ENCODE measurements at places on chromosomes 11 and 22. TPM values are rescaled to one million over a fixed set of nuclear protein-coding genes. Genes with fewer than 3 reads are reported as not detected.

The SCUBE2 gene
- total RNA-seq = 2.7 TPM

GRCh38 chr22:48651981-48652538 is 1175.6 kb downstream of the BRD1 start:
- no peak overlapping the region for H3K4me3 ChIP-seq
- H3K36me3 ChIP-seq = no peaks in the 10 kb centered on the region
- no peak for DNase-seq
- H3K27me3 ChIP-seq = no peaks in the 10 kb centered on the region

- DNase-seq = peak; percentile 100
- no peaks in the 10 kb centered on the region for H3K36me3 ChIP-seq
- H3K27ac ChIP-seq = no peak overlapping the region
- peak overlapping the region; percentile 21 for H3K4me3 ChIP-seq
- H3K4me1 ChIP-seq = peaks cover 13% of the 10 kb centered on the region
- H3K27me3 ChIP-seq = peaks cover 7% of the 10 kb centered on the region
Observed at GRCh38 chr11:2533587-2534133, 88.9 kb downstream of the KCNQ1 start.

DNA sequence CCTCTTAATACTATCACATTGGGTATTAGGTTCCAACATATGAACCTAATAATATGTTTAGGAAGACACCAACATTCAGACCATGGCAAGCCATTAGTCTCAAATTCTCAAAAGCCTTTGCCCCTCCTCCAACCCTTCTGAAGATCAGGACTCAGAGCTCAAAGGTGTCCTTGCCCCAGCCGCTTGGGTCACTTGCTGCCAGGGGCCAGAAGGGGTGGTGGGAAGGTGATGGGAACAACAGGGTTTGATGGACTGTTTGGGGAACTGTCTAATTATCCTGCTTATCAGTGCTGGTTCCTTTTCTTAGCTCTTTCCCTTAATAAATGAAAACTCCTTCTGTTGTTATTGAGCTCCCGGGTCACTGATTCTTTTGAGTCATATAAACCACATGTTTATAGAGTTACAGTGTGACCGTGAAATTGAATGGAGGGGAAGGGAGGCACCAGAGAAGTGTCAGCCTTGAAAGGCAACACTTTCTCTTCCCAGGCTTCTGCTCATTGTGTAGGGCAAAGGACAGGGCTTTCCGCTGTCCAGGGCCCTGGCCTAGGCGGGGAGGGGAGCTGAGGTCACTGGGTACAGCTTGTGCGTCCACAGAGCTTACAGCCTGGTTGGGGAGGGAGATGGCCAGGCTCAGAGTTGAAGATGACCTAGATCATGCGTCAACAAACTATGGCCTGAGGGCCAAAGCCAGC is 105.1 kb downstream of the FBXO7 start:
- H3K4me3 ChIP-seq = no peak overlapping the region
- DNase-seq = no peak
- H3K27ac ChIP-seq = no peak overlapping the region
- H3K4me1 ChIP-seq = peaks cover 22% of the 10 kb centered on the region

The SMIM35 gene
- total RNA-seq = not detected

GRCh38 chr11:86372586-86372985 is 2.1 kb upstream of the CCDC81 start:
- DNase-seq = no peak
- no peak overlapping the region for H3K4me3 ChIP-seq
- no peaks in the 10 kb centered on the region for H3K27me3 ChIP-seq
- H3K36me3 ChIP-seq = no peaks in the 10 kb centered on the region

GRCh38 chr11:60842668-60843600 is 1.0 kb downstream of the CCDC86 start:
- H3K36me3 ChIP-seq = no peaks in the 10 kb centered on the region
- peak overlapping the region; percentile 85 for H3K4me3 ChIP-seq
- peak; percentile 56 for DNase-seq

The TESMIN gene
- not detected for total RNA-seq

- DNase-seq = peak; percentile 69
- no peaks in the 10 kb centered on the region for H3K36me3 ChIP-seq
- no peaks in the 10 kb centered on the region for H3K27me3 ChIP-seq
- no peaks in the 10 kb centered on the region for H3K4me1 ChIP-seq
Observed at GRCh38 chr22:24001314-24001713, 3.9 kb downstream of the GSTT4 start.

DNA sequence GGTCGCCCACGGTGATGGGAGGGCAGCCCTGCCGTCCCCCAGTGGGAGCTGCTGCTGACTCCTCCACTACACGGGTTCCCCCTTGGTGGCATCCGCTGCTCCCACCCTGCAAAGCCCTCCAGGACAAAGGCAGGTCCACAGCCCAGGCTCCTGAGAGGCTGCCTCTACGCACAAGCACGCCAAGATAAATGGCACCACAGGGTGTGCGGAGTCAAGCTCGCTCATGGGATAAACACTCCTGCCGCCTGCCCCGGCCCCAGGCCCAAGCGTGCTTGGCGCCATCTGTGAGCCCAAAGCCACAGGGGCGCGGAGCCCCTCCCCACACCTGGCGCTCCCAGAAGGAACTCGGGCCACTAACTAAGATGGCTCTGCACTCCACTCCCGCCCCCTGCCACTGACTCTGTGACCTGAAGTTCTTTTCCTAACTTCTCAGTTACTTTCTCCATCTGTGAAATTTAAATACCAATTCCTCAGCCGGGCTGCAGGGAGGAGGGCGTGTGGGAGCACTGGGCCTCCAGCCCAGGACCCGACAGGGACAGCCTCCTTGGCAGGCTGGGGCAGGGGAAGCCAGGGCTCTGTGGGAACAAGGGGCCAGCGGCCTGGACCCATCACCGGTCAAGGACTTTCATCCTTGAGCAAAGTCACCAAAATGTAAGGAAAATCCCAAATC is 14.9 kb downstream of the EHD1 start:
- peak overlapping the region; percentile 96 for H3K27ac ChIP-seq
- peak; percentile 91 for DNase-seq

The FLRT1 gene
- 0.29 TPM for total RNA-seq

The HORMAD2 gene
- total RNA-seq = under 0.01 TPM

DNA sequence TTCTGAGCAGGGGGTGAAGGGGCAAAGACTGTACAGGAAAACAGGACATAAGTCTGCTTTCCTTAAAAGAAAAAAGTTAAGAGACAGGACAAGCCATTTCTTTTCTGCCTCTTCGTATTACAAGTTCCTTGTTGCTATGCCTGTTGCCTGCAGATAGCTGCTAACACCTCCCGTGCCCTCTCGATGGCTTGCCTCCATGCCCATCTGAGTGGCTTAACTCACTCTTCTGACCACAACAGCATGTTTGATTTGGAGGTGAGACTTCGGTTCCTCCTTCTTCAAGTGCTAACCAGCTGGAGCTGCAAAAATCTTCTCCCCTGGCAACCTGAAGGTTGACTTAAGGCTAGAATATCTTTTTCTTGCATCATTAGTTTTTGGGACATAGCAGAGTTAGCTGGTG is 103.1 kb downstream of the PRR5L start:
- H3K4me1 ChIP-seq = no peaks in the 10 kb centered on the region
- no peak overlapping the region for H3K27ac ChIP-seq
- H3K4me3 ChIP-seq = no peak overlapping the region
- no peaks in the 10 kb centered on the region for H3K27me3 ChIP-seq
- DNase-seq = no peak
- H3K36me3 ChIP-seq = peaks cover 11% of the 10 kb centered on the region

DNA sequence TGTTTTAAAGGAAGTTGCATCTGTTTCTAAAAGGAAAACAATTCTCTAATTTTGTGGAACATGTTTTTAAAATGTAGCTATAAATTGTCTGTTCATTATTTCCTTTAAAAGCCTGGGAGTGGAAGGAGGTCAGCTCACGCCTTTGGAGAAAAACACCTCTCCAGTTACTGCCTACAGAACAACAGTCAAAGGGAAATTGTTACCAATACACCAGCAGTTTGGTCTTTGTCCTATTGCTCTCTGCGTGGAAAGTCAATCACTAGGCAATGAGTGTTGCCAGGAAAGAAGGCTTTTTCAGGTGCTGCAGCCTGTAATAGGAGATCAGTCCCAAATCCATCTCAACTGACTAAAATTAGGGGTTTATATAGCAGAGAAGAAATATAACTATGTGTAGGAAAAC is 22.2 kb downstream of the SVIP start:
- no peak overlapping the region for H3K4me3 ChIP-seq
- H3K4me1 ChIP-seq = no peaks in the 10 kb centered on the region
- DNase-seq = no peak
- H3K27me3 ChIP-seq = no peaks in the 10 kb centered on the region
- H3K36me3 ChIP-seq = no peaks in the 10 kb centered on the region
- H3K27ac ChIP-seq = no peak overlapping the region

DNA sequence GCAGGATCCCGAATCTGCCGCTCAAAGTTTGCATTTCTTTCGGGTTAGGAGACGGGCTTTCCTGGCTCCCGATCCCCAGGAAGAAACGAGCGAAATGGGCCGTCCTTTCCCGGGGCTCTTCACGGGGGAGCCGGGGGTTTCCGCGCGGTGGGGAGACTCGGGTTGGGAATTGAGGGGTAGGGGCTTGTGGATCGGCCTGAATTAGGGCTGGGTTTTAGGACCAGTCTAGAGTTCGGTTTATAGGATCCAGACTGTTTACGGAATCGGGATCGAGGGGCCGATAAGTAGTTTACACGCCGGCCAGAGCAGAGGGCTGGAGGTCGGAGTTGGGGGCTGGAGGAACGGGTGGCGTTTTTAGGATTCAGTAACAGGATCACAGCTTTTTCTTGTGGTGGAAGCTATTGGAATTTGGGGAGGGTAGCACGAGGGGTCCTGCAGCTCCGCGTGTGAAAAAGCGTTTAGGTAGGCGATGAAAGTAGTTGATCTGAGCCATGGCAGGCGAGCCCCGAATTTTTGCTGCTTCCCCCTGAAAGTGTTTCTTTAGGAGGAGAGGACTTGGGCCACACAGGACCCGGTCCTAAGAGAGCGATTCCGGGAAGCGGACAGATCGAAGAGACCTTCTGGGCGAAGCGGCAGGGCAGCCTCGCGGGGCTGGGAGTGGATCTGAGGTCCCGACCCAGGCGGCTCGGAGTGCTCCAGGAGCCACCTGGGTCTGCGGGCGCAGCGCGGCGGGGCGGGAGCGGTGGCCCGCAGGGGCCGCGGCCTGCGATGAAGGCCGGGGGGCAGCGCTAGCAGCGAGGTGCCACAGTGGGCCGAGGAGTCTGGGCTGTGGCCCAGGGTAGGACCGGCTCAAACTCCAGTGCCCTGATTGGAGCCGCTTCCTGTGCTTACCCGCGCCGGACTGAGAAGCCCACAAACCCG is 1.6 kb downstream of the PKNOX2 start:
- peak; percentile 90 for DNase-seq
- H3K36me3 ChIP-seq = no peaks in the 10 kb centered on the region
- H3K4me1 ChIP-seq = peaks cover 20% of the 10 kb centered on the region
- peak overlapping the region; percentile 73 for H3K4me3 ChIP-seq
- no peak overlapping the region for H3K27ac ChIP-seq

DNA sequence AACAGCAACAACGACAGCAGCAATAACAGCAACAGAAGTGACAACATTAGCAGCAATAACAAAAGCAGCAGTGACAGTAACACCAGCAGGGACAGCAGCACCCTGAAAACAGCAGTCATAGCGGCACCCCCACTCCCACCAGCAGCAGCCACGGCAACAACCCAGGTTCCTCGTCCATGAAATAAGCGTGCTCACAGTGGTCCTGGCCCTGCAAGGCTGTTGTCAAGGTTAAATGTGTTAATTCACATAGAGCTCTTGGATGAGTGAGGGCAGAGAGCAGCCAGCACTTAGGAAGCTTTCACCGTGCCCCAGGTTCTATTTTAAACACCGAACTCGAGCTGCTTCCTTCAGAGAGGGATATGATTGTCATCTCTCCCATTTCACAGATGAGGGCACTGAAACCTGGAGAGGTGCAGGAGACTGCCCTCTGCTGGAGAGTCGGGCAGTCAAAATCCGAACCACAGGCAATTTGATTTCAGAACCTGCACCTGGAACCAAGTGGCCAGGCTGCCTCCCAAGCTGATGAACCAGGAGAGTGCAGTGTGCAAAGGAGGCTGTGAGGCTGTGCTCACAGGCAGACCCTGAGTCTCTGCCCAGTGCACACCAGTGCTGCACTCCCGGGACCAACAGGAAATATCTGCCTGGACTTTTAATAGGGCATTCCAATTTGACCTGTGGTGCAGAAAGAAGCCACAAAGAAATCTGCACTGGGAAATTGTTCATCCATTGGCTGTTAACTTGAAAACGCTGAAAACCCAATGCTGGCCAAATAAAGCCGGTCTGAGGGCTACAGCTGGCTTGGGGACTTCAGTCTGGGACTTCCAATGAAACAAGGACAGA is 22.9 kb upstream of the FGF3 start:
- no peak overlapping the region for H3K27ac ChIP-seq
- DNase-seq = peak; percentile 10
- no peak overlapping the region for H3K4me3 ChIP-seq
- peaks cover 20% of the 10 kb centered on the region for H3K27me3 ChIP-seq
- no peaks in the 10 kb centered on the region for H3K36me3 ChIP-seq

GRCh38 chr11:2130881-2131352 is 8.3 kb downstream of the IGF2 start:
- H3K4me1 ChIP-seq = no peaks in the 10 kb centered on the region
- no peak overlapping the region for H3K27ac ChIP-seq
- peak; percentile 77 for DNase-seq
- no peaks in the 10 kb centered on the region for H3K36me3 ChIP-seq
- no peak overlapping the region for H3K4me3 ChIP-seq
- peaks cover 10% of the 10 kb centered on the region for H3K27me3 ChIP-seq

DNA sequence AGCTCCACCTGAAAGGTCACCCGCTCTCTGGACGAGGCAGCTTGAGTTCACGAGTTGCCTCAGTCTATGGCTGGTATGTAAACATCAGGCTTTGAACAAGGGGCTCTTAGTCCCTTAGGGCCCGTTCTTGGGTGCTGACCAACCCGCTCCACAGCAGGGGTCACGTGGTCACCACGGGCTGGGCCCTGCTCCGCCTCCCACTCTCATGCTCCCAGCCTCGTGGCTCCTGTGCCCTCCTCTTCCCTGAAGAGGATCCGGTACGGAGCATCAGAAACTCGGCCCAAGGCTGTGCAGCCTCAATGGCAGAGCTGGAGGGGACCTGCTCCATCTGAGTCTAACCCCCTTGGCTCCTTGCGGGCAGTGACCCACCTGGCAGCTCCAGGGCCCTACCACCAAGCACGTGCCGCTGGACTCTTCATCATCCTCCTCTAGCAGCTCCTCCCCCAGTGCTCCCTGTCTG is 54.2 kb upstream of the TTLL12 start:
- H3K27ac ChIP-seq = no peak overlapping the region
- H3K4me3 ChIP-seq = no peak overlapping the region
- no peak for DNase-seq
- peaks cover 6% of the 10 kb centered on the region for H3K27me3 ChIP-seq

The KRTAP5-10 gene
- 0.36 TPM for total RNA-seq

The LINC01488 gene
- not detected for total RNA-seq

- DNase-seq = peak; percentile 50
- H3K4me1 ChIP-seq = no peaks in the 10 kb centered on the region
- no peaks in the 10 kb centered on the region for H3K36me3 ChIP-seq
- H3K27me3 ChIP-seq = no peaks in the 10 kb centered on the region
Observed at GRCh38 chr11:24496736-24497725, at the start of gene LUZP2. Gene LUZP2 (plus strand): TSS chr11:24497053.

GRCh38 chr22:30427871-30428270 is 2.3 kb downstream of the MTFP1 start:
- DNase-seq = no peak
- no peaks in the 10 kb centered on the region for H3K27me3 ChIP-seq
- no peaks in the 10 kb centered on the region for H3K36me3 ChIP-seq
- no peak overlapping the region for H3K27ac ChIP-seq
- peaks cover 30% of the 10 kb centered on the region for H3K4me1 ChIP-seq
- H3K4me3 ChIP-seq = no peak overlapping the region

GRCh38 chr11:30317030-30317429 is 5.9 kb upstream of the ARL14EP start:
- H3K27me3 ChIP-seq = no peaks in the 10 kb centered on the region
- no peaks in the 10 kb centered on the region for H3K4me1 ChIP-seq
- DNase-seq = peak; percentile 14
- H3K27ac ChIP-seq = no peak overlapping the region
- no peak overlapping the region for H3K4me3 ChIP-seq
- H3K36me3 ChIP-seq = no peaks in the 10 kb centered on the region

Measured in osteoblast (primary cell).